ENCODE measurements at places on chromosomes 5 and 9. TPM values are rescaled to one million over a fixed set of nuclear protein-coding genes. Genes with fewer than 3 reads are reported as not detected.

DNA sequence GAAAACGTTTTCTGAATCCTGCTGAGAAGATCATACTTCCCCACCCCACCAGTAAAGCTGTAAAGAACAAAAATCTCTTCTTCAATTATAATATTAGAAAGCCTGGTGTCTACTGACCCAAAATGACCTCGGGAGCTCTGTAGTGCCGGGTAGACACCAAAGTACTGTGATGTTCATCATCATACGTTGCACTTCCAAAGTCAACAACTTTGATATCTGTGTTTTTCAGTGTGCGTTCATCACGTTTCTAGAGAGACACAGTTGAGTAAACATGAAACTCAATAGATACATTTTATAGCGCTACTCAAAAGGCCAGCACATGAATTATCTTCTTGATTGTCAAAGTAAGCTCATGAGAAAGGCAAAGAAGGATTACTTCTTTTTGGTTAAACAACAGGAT, 14.6 kb downstream of the CLK4 start:
- no peak for DNase-seq

DNA sequence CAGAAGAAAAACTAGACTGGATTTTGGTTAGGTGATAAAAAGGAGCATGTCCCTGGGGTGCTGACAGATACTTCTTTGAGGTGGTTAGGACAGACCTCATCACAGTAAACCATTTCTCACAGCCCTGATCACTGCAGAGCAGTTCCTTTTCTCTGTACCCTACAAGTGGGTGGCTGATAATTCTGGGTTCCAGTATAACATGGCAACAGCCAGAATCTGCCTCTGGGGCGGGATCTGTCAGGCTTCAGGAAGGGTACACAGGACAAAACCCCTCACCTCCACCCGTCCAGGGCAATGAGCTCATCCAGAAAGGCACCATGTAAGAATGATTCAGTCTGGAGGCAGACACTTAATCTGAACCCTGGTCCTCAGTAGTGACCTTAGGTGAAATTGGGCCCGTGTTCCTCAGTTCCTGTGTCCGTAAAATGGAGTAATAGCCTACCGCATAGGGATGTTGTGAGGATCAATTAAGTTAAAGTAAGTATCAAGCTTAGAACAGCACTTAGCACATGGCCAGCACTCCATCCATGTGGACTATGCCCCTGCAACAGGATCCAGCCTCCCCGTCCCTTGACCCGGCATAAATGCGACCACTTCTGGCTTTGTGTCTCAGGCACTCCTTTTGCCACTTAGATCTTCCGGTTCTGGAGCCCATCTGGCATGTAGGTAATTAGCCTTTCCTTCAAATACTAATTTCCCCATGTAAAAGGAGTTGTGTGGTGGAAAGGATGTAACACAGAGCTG, 129.2 kb downstream of the LHFPL2 start:
- DNase-seq = no peak

GRCh38 chr5:28574606-28575005, 1536.2 kb upstream of the CDH9 start:
- no peak for DNase-seq

Gene GBGT1
- 14.7 TPM for total RNA-seq

DNA sequence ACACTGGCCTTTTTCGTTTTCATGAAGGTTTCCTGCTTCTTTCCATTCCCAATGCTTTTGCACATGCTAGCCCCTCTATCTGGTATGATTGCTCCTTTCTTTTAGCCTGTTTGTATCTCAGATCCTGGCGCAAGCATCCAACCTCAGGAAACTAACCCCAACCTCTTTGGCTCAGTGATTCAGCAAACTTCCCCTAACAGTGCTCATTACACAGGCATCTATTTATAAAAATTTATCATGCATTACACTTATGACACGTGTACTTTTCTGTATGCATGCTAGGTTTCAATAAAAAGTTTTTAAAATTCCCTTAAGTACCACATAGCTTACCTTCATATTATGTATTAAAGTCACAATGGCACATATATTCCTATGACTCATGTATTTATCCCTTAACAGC, 218.9 kb downstream of the EPB41L4A start:
- DNase-seq = no peak

DNA sequence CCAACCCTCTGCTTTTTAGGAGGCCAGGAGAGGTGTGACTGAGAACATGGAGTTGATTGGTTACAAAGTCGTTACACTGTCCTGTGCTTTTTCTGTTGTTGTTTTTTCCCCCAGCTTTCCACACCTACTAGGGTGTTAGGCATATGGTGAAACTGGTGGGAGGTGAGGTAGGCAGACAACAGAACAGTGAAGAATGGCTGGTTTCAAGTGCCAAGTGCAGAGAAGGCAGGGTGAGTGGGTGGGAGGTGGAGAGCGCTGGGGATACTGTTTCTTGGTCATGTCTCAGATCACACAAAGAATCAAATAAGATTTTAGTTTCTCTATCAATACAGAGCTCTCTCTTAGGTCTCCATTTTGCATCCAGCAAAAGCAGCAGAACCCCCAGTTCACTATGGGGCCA, 2.2 kb upstream of the SPTAN1 start:
- no peak for DNase-seq

GRCh38 chr9:123033864-123034601, 566 bp downstream of the GPR21 start:
- no peak for DNase-seq

GRCh38 chr5:17367256-17367840, 130.7 kb upstream of the TAF11L2 start:
- no peak for DNase-seq

GRCh38 chr5:34483442-34484033, 172.6 kb upstream of the RAI14 start:
- DNase-seq = no peak

DNA sequence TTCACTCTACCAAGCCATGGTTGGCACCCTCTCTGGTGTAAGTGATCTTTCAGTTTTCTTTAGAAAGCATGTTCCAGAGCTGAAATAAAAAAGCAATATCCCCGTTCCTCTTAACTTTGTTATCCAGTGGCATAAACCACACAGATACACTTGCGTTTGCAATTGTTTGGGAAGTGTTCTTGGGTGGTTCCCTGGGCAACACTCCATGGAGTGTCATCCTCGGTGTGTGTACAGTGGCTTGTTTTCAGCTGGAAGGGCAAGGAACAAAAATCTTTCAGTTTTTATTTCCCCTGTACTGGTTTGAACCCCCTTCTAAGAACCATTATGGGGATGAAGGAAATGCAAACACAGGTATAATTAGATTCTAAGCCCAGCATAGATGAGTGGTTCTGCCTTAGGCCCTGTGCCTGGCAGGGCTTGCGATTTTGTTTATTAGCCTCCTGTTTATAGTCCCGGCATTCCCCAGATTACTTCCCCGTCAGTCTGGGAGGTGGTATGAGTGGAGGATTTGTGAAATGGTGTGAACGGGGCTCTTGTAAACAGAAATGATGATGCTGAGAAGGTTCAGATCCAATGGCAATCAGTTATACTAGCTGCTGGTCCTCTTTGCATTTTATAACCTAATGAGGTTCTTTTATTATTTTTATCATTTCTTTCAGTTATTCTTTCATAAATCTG, 76.0 kb upstream of the CD180 start:
- DNase-seq = no peak

DNA sequence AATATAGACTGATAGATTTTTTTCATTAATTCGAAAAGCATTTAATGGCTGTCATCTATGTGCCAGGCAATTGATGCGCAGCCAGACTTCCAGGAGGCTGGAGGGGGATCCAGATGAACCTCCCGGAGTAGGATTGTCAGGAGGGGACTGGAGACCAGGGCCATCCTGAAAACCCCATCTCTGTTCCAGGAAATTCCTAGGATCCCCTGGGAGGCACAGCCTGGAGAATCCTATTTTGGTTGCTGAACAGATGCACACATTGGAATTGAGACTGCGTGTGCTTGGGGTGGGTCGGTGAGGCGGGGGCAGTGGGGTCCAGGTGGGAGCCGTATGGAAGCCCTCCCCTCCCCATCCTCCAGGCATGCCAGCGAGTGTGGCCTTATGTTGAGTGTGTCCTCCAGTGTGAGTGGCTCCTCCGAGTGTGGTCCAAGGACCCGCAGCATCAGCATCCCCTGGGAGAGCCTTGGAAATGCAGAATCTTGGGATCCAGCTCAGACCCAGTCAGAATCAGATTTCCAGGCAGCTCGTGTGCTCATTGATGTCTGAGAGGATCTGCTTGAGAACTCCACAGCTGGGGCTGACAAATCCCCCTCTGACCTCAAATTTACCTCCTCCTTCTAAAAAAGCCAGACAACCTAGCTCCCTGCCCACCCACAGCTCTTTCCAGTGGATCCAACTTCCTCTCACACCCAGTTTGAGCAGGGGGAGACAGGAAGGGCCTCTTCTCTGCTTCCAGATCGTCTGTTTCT, 38.7 kb downstream of the ROPN1L start:
- no peak for DNase-seq

GRCh38 chr9:4984171-4984620, 876 bp upstream of the JAK2 start:
- no peak for DNase-seq

Data from heart right ventricle (tissue), 16 donors.